Kidney epithelial cell (primary cell): ENCODE measurements at places on chromosomes 1 and 21. TPM values are rescaled to one million over a fixed set of nuclear protein-coding genes. Genes with fewer than 3 reads are reported as not detected.

GRCh38 chr1:37174341-37174740, 140.0 kb upstream of the GRIK3 start:
- no peak for DNase-seq

OR10Z1 gene
- not detected in 2 replicates for total RNA-seq

DNA sequence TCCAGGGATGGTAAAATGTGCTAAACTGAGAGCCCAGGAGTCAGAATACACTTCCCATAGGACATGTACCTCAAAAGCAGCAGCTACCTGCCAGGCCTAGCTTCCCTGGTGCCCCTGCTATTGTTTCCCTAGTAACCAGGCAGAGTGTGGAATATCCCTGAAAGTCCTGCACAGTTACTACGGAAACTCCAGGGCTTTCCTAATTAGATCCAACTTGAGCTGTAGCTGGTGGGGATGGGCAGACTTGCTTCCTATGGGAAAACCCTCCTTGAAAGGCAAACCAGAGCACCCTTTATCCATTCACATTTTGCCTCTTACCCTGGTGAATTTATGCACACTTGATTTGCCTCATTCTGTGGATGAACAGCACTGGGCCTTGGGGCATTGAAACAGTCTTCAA, 559.9 kb upstream of the PBX1 start:
- no peak for DNase-seq

DNA sequence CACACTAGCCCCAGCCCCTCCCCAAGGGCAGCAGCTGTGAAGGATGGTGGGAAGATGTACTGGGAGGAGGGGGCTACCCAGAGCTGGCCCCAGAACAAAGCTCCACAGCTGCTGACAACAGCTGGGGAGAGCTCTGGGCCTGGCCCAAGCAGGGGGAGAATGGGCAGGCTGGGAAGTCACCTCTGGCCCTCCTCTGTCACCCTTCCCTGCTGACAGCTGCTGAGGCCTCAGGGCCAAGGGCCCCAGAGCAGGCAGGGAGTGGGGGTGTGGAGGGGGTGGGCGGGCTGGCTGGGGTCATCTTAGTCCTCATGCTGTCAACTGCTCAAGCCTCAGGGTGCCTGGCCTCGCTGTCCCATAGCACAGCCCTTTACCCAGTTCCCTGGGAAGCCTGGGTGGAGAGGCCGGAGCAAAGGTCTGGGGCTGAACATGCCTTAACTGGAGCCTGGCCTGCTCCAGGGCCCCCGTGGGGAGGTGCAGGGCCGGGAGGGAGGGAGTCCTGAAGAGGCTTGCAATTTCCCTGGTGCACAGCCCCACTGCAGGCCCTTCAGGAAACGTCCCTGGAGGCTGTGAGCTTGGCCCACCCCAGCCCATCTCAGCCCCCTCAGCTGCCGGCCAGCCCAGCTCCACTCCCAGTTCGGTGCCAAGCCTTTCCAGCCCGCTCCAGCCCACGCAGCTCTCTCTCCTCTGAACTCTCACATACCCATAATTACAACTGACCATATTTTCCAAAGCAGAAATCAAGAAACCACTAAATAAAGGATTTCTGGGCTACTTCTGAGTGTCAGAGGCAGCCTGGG, 25.7 kb downstream of the HSPG2 start:
- no peak for DNase-seq

DNA sequence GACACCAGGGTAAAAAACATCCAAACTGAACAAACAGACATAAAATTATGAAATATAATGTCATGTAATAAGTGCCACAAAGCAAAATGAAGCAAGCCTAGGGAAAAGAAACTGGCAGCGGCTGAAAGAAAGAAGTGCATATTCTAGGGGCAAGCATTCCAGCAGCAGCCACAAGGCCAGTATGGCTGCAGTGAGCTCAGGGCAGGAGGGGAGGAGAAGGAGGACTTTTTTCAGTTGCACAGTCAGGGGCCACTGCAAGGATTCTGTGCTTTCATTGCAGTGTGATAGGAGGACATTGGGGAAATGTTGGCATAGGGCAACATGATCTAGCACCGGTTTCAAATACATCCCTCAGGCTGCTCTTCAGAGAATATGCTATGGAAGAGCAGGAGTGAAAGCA, 263.8 kb downstream of the NEGR1 start:
- DNase-seq, result no peak

GRCh38 chr1:19070197-19070651, 113.7 kb upstream of the IFFO2 start:
- no peak for DNase-seq

TRAF3IP3 gene
- not detected in 2 replicates for total RNA-seq

TMEM269 gene
- total RNA-seq, result 0.04 and 0.27 TPM in 2 replicates

- no peak for DNase-seq
Observed at GRCh38 chr1:157359314-157360022, 192.8 kb downstream of the FCRL5 start.

GRCh38 chr21:38329162-38329561, 72.4 kb downstream of the KCNJ15 start:
- no peak for DNase-seq

- no peak for DNase-seq
Observed at GRCh38 chr1:175449306-175449705, 256.7 kb upstream of the KIAA0040 start.

DNA sequence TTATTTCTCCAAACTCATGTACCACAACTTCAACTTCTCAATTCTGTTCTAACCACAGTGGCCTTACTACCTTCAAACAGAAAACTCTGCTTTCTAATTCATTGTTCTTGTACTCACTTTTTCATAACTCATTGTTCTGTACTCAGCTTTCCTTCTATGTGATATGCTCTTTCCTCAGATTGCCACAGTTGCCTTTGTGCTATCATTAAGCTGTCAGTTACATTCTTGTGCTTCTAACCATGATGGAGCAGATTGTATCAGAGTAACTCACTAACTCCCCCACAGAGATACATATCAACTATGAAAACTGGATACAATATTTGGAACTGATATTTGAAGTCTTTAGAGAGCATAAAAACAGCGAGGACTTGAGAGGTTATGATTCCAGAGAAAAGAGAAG, 1213.7 kb downstream of the KCNT2 start:
- no peak for DNase-seq

DNA sequence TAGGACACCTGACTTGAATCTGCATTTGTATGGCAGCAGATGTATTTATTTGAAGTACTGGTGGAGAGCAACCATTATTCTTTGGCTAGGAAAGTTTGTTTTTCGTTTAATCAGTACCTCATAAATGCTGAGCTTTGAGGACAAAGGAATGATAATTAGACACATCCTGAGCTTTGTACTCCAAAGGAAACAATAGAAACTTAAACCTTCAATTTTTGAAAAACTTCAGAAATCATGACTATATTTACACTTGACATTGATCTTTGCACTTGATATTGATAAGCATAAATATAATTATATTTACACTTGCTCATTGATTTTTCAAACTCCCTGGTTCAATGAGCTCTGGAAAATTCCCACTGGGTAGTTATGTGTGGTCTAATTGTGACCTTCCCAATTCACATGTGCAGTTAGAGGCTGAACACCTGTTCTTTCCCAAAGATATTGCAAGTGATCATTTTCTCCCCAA, 10.7 kb downstream of the PATJ start:
- no peak for DNase-seq
